ENCODE measurements at places on chromosomes 5 and 9.

DNA sequence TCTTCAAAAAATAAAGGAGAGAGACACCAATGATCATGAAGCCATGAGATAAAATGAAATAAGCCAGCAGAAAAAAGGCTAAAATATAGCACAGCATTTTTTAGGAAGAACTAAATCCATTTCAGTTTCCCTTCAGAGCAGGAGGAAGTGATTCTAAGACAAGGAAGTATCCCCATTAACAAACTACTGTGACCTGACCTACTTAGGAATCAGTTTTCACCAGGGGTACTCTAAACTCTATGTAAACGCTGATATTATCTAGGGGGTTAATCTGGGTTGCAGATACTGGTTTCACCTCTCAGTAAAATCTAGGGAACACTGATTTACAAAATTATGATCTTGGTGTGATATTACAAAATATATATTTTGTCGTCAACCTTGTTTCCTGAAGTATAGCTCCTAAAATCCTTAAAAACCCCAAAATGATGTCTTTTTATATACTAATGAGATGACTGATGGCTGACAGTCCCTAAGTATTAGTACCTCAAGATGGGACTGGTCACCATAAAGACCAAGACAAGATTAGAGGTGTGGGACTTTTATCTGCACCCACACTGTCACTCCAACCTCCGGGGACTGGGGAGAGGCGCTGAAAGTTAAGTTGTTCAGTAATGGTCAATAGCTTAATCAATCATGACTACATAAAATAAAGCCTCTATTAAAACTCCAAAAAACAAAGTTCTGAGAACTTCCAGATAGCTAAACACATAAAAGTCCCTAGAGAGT lies 2.9 kb upstream of the FNBP1 start:
- no peak for DNase-seq

DNA sequence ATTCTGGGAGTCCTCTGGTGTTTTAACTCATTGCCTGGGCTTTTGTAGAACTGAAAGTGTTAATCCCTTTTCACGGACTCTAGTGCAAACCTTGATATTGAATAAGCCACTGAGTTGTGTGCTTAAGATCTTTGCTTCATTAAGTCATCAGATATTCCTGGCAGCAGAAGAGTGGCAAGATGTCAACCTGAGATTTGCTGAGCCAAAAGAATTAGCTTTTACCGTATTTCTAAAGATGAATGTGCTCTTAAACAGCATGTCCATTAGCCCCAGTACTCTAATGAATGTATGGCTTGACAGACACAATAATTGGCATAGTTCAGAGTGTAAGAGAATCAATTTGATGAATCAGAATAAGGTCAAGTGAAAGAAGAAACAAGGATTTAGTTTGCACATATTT lies 87.2 kb upstream of the CDH6 start:
- DNase-seq = no peak

DNA sequence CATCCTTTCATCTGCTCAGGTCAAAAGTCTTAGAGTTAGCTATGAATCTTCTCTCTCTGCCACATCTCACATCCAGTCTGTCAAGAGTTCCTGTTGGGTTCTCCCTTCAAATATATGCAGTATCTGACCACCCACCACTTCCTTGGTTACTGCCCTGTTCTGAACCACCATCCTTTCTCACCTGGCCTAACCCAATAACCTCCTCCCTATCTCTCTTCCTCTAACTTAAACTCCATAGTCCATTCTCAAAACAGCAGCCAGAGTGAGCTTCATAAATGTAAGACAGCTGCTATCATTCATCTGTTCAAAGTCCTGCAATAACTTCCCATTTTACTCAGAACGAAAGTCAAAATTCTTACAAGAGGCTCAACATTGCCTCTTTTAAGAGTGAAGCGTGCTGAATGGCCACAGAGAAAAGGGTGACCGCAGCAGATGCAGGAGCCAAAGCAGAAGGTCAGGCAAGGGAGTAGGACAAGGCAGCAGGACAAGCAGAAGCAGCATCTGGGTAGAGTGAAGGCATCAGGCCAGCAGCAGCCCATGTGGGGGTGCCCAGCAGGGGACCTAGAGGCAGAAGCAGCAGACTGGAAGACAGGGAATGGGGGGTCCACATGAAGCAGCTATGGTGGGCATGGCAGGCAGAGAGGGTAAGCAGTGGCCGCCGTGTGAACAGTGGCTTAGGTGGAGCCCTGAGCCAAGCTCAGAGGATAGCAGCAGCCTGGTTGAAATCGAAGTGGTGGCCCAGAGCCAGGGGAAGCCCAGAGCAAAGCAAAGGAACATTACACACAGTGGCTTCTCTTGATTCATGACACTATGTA lies 39.3 kb upstream of the CDC42SE2 start:
- no peak for DNase-seq

DNA sequence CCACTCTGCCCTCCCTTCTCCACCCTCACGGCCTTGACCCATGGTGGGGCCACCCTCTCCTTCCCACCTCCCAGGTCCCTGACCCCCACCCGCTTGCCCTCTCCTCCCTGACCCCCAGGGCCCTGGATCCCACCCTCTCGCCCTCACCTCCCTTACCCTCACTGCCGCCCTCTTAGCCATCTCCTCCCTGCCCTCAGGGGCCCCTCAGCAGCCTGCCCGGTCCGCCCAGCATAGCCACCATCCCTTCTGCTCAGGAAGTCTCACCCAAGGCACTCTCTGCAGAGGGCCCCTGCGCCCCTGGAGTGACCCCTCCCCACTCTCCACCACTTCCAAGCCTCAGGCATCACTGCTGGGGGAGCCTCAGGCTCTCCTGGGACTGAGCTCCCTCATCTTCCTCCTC lies 66.3 kb downstream of the MRPL36 start:
- no peak for DNase-seq

DNA sequence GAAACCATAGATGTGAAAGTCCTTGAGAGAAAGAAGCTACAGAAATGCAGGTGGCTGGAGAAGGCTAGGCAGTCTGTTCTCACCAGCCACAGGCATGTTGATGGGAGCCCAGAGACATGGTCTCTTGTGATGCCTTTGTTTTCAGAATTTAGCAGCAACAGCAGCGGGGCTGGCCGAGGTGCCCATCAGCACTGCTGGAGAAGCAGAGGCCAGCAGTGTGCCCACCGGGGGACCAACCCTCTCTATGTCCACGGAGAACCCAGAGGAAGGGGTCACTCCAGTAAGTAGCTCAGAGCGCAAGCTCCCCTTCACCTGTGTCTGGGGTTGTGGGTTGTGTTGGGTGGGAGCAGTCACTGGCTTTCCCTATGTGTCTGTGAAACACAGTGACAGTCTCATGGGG lies 59.6 kb downstream of the COL15A1 start:
- DNase-seq = no peak
